ENCODE measurements at places on chromosomes 11 and 22.

GRCh38 chr11:70032943-70033710, 45.0 kb upstream of the ANO1 start:
- no peak for DNase-seq

- DNase-seq, result no peak
Observed at GRCh38 chr22:23574877-23575276, 5.2 kb downstream of the IGLL1 start.

DNA sequence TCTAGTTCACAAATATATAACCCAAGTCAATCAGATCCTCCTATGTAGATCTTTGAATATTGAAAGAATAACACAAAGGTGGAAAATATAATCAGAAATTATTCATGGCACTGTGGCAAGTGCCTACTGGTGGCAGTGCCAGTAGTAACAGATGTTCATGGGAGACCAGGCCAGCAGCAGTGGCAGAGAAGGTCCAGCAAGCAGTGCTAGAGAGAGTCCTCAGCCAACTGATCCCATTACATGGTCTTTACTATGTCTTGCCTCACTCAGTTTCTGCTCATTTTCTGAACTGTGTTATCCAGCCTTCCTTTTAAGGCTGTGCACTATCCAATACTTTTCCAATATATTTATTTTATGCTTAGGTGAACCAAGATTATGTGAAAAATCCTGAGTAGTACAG, 124.9 kb downstream of the MRTFA start:
- DNase-seq, result no peak

GRCh38 chr11:107457205-107457557, 444 bp downstream of the CWF19L2 start:
- DNase-seq, result no peak

DNA sequence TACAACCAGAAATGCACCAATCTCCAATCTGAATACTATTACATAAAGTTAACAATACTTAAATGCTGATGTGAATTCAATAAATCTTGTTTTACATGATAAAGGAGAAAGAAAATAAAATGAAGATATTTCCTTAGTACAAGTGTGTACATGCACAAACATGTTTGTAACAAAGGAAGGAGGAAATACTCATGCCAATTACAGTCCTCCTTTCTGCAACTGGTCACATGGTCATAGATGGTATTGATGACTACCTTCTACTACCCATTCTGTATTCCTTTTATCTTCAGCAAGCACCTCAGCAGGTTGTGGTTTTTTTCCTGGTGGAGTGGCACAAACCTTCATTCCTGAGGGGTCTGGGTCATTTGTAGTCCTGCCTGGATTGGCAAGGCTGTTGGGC, 214.2 kb upstream of the GUCY1A2 start:
- no peak for DNase-seq

DNA sequence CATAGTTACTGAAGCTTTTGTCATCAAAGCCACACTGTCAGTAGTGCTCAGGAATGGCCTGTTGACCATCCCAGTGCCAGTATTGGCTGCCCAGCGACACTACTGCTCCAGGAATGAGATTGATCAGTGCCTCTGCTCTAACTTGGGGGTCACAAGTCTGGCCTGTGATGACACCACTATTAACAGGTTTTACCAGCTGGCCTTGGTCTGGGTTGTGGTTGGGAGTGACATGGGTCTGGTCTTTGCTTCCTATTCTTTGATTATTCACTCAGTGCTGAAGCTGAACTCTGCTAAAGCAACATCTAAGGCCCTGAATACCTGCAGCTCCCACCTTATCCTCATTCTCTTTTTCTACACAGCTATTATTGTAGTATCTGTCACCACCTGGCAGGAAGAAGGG, 21.5 kb downstream of the OR56B4 start:
- no peak for DNase-seq

DNA sequence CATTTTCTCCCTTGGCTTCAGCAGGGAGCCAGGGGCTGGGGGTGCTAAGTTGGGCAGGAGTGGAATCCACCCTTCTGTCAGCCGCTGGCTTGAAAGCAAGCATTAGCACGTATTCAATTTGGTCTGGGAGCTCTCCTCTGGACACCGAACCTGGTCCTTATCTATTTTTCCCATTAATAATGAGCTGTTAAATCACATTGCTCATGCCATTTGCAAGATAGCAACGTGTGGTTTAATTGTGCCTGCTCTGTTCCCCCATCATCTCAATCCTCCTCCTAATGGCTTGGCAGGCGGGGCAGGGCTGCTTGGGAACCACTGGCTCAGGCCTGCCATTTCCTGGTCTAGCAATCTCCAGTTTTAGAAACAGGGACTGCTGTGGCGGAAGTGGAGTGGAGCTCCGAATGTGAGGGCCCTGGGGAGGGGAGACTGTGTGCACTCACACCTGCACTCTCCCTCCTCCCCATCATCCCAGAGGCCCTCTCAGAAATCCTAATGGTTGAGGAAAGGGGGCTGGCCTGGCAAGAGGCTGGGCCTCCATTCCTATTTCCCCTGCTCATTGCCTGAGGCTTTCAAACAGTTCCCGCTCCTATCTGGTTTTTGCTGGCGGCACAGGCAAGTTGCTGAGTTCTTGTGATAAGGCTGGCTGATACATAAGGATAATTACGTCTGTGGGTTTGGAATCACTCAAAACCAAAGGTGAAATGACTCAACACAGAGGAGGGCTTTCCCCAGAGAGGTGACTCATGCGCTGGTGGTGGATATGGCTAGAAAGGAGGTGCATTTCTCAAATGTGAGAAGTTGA, 201.2 kb upstream of the E2F8 start:
- no peak for DNase-seq

DNA sequence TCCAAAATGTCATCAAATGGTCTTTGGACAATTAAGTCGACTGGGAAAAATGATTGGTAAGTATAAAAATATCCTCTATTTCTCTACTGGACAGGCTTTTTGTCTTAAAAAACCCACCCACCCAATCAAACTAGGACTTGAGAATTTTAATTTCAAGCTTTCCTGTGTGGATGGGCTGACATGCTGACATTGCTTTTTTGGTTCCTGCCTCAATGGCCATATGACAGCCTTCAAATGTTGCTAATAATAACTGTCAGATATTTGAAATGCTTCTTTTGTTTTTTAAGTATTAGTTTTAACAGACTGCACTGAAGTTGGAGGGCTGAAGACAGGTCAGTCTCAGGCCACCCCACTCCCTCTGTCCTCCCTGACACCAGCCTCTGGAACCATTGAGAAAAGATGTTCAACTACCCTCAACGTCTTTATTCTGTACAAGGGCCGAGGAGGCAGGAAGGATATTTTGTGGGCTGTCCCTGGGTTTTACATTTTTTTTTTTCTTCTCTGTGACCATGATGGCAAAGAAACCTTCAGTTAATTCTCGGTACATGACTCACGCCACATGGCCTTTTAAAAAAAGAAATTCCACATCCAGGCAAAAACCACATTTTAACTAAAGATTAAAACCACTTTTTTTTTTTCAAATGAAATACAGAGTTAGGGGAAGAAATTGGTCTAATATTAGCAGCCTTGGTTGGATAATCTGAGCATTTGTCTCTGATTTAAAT, 130.4 kb downstream of the SLC1A2 start:
- DNase-seq, result no peak

GRCh38 chr11:20277014-20277413, 86.5 kb upstream of the HTATIP2 start:
- DNase-seq, result no peak

DNA sequence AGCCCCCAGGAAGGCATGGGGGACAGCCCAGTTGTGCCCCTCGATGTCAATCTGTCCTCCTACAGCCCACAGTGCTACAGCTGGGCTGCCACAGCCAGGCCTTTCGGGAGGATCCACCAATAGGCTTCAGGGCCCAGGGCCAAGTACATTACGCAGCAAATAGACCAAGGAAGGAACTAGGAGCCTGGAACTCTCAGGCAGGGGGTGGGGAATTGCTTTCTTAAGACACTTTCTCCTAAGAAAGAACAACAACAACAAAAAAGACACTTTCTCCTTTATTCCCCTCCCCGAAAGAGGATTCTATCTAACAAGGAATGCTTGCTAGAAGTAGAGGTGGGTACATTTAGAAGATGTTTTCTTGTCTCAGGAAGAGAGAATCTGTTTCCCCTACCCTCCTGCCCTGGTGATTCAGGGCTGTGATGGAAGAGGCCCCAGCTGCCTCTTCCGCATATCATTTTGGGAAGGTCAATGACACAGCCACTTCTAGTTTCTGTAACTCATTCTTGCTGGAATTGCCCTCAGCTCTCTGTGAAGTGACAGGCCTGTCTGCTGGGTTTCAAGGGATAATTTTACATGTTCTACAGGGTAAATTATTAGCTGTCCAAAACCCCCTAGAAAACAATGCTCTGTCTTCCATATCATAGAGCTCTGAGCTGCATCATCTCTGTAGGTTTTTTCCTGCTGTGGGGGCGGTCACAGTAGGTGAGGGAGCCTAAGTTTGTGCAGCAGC, 6.0 kb upstream of the MALAT1 start:
- no peak for DNase-seq

DNA sequence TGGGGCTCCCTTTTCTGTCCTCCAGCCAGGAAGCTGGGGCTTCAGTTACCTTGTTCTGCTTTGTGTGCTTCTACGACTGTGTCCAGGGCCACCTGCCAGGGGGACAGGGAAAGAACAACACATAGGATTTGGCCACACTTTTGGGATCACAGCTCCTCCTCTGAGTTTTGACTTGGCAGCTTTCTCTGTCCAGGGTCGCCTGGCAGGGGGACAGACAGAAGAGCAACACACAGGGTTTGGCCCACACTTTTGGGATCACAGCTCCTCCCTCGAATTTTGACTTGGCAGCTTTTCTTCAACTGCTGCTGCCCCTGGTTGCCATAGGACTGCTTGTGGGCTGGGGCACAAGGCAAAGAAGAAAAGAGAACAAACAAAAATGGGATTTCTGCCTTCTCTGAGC, 19.1 kb downstream of the INCENP start:
- DNase-seq, result no peak

DNA sequence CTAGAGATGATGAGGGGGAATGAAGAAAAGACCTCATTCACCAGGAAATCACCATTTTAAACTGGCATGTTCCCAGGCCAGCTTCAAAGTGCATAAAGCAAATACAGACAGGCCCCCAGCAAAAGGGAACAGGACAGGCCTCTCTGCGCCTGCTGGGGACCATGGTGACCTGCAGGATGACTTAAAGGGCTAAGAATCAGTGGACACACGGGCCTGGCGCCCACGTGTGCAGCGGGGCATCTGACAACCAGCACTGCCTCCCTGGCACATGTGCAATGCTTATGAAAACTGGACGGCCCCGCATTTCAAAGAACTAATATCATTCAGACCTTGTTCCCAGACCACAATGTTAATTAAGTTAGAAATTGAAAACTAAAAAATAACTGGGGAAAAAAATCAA, 35.6 kb downstream of the TBX1 start:
- no peak for DNase-seq

DNA sequence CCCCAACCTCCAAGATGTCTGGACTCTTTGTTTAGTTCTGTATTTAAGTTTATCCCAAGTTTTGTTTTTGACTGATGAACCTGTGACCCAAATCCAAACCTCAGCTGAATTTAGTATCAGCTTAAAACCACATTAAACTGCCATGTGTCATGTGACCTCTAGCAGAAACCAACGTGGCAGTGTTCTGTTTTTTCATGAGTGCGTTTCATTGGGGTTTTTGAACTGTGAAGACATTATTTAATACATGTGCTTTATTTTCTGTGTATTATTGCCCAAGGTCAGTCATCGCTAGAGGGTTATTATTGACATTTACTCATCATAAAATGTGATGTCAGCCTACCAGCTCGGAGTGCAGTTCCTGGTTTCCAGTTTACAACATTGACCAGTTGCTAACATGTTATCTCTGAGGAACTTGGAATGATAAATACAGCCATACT, 1.8 kb downstream of the TLCD5 start:
- DNase-seq, result no peak

DNA sequence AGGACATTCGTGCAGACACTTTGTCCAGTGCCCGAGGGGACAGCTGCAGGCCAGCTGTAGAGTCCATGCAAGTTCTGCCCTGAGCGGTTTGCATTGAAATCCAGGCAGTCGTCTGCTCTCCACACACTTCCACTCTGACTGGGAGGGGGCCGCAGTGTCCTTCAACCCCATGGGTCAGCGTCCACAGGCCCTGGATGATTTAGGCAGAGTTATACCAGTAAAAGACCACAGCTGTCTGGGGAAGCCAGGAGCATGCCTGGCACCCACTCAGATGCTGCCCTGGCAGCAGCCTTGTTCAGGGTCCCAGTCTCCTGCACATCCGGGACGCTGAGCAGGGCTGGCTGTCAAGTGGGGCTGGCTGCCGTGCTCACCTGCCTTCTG, 26.5 kb downstream of the KRTAP5-5 start:
- DNase-seq, result no peak

- no peak for DNase-seq
Observed at GRCh38 chr22:37501610-37502341, 15.6 kb upstream of the MFNG start.
